ENCODE measurements at places on chromosomes 7 and 10.

- no peak for DNase-seq
These were observed 253.4 kb downstream of the GALNT17 start for GRCh38 chr7:71385330-71385729.

DNA sequence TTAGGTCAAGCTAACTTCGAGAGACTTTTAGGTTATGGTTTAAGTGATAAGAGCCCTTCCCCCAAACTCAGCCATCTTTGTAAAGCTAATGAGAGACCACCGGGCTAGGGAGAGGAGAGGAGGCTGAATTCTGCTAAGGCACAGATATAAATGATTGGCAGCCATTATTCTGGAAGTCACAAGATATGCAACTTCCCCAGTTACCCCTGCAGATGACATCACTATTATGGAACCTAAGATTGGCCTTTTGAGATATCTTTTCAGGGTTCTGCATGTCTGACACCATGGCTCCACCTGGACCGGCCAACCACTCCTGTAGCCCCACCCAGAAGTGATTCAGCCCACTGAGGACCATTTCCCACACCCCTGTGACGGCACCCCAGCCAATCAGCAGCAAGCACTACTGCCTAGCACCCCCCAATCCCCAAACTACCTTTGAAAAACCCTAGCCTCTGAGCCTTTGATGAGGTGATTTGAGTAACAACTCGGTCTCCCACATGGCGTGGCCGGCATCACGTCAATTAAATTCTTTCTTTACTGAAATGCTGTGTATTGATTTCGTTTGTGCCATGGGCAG is 14.4 kb downstream of the VIPR2 start:
- no peak for DNase-seq

DNA sequence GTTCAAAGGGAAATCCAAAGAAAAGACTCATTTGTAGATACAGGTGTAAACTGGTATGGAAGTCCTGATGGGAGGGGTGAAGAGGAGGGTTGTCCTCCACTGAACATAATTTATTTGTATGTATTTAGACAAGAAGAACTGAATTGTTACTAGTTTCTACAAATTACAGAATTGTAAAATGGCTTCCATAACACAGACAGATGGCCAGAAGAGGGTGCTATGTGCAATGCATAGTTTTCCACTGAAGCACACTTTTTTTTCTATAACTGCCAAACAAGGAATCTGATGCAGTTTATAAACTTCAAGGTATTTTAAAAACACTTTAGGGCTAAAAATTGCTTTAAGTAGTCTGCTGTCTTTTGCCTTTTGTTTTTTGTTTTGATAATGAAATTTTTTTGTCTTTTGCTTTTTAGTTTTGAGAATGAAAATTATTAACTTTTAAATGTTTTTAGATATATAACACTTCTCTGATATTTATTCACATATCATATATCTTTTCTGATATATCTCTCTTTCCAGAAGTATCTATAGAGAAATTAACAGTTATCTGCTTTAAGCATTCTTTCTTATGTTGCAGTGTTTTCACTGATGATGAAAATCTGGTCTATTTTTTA is 58.5 kb downstream of the PHYHIPL start:
- no peak for DNase-seq

DNA sequence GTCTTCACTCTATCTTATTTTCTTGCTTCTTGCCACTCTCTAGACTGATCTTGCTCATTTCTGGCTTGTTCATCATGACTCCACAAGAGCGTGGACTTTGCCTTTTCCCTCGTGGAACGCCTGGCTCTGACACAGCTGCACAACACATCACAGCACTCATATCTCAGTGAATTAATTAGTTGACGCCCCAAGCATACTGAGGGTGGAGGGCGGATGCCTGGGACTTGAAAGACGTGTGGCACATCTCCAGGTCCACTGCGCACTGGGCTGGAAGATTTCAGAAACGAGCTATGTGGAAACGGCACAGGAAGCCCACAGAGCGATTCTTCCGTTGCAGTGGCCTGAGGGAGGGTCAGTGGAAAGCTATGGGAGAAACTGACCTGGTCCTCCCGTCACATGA is 23.6 kb upstream of the PLEKHA1 start:
- DNase-seq, result no peak

DNA sequence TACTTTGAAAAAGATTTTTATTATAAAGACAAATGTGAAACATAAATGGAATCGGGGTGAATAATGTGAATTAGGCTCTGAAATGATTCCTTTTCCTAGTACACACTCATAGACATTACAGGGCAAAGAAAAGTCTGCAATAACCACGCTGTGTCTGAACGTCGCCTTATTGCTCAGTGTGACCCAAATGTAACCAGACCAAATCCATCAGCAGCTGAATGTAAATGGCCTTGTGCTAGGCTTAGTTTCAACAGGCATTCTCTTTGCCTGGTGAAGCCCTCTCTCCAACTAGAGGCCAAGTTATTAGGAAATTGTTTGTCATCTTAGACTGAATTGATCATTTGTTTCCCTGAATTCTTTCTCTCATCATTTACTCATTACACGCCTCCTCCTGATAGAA is 225.5 kb downstream of the CHCHD3 start:
- no peak for DNase-seq

DNA sequence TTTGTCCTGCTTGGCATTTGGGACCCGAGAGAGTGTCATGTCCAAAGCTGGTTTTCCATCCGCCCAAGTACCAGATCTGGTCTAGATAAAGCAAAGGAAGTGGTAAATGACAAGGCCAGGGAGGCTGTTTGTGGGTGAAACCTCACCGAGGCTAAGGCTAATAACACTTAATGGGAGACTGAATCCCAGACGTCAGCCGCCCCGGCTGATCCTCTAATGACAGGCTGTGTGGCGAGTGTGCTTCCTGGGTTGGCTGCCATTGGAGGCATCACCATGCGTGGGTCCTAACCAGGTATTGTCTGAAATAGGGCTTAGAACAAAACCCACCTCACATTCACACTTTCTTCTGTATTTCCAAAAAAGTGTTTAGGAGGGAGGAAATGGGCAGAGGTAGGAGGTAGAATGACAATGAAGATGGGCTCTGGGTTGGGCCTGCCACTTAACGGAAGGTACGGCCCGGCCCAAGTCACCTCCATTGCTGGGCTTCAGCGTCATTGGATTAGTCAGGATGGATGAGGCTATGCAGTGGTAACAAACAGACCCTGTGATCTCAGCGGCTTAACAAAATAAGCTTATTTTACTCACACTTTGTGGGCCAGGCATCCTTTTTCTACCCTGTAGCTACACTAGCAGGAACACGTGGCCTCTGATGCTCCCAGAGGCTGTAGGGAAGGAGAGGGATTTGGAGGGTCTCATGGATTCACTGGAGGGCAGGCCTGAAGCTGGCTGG is 59.7 kb downstream of the PROSER2 start:
- no peak for DNase-seq

DNA sequence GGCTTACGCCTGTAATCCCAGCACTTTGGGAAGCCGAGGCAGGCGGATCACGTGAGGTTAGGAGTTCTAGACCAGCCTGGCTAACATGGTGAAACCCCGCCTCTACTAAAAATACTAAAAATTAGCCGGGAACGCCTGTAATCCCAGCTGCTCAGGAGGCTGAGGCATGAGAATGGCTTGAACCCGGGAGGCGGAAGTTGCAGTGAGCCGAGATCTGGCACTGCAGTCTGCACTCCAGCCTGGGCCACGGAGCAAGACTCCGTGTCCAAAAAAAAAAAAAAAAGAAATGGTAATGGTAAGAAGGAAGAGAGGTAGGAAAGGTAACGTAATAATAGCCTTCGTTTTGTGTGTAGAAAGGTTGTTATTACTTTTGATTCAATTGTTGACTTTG is 1.2 kb downstream of the HSPA14 start:
- DNase-seq, result no peak

GRCh38 chr7:132218876-132219275 is 357.4 kb downstream of the PLXNA4 start:
- DNase-seq, result no peak

- DNase-seq, result no peak
These were observed 11.8 kb upstream of the MAP3K8 start for GRCh38 chr10:30422151-30422695.

- no peak for DNase-seq
These were observed 8.4 kb downstream of the USP6NL start for GRCh38 chr10:11602919-11603523.

DNA sequence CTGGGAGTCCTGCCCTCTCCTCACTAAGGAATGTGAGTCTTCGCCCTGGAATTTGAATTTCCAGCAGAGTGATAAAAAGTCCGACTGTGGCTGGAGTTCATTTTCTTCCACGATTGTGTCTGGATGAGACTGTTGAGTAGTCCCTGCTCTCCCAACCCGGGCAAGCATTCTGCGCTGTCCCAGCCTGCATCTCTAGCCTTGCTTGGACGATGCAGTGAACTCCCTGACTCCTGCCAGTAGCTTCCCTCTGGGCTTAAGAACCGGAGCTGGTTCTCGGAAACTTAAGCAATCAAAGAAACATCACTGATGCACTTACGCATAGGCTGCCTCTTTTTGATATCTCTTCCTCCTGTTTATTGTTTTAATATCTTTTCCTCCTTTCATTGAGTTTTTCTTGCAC is 116.0 kb upstream of the FZD8 start:
- DNase-seq, result no peak

DNA sequence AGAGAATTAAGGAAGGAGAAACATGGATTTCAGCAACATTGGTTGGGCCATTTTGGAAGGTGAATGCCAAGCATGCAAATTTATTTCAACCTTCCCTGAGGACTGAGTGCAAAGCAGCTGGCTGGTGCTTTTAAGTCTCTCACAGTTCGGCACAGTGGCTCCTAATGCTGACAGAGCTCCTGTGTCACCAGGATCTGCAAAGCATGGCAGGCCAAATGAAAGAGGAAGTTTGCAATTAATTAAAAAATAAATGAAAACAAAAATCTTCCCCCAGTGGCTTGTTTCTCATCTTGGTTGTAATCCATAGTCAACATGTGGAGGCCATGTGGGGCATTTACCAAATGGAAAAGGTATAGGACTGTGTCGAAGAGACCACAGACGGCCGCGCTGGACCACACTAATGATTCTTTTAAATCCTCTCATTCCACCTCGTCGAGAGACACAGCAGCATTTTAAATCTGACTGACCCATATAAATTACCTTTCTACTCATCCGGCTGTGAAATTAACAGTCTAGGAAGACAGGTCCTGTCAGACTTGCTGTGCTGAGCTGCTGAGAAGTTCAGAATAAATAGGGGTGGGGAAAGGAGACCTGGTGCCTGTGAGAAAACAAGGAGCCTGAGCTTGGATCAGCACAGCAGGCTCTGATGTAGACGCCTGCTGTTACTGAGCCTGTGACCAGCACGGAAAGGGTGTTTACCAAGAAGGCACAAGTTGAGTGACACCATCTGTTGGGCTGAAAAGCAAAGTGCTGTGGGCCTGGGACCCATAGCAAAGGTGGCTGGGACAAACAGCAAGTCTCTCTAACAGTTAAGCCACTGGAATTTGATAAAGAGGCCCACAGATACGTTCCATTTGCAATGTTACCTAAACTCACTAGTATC is 136.0 kb upstream of the COL1A2 start:
- DNase-seq, result no peak

- no peak for DNase-seq
These were observed 437.5 kb downstream of the KIF20B start for GRCh38 chr10:90138844-90139243.

DNA sequence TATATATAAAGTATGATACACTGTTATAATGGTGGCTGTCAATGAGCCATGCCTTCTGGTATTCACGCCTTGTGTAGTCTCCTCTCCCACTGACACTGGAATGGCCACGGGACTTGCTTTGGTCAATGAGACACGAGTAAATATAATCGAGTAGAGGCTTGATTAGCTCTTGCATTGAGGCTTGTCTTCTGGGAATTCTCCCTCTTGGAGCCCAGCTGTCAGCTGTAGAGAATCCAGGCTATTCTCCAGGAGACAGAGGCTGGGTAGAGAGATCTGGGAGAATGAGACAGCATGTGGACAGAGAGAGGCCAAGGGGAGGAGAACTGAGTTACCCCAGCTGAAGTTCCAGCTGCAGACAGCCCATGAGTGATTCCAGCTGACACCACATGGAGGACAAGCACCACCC is 25.2 kb upstream of the PLCE1 start:
- no peak for DNase-seq

DNA sequence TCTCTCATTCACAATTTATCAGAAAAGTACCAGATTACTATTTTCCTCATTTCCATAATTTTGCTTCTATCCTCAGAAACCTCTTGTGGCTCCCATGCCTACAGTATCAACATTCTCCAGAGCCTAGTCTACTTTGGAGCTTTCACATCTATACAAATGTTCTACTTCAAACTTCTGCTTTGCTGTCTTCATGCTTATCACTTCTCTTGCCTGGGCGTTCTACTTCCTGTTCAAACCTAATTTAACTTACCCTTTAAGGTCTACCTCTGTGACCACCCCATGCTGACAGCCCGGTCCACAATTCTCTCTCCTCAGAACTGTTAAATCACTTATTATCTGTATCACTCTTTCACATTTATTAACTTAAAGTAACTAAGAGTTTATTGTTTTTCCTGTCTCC is 6.1 kb upstream of the PTPN12 start:
- no peak for DNase-seq

- no peak for DNase-seq
These were observed 182.8 kb upstream of the BMPER start for GRCh38 chr7:33722383-33723101.

GRCh38 chr7:6162650-6163366 is 109.6 kb downstream of the CYTH3 start:
- no peak for DNase-seq

- DNase-seq, result no peak
These were observed 36.2 kb upstream of the HECW1 start for GRCh38 chr7:43076189-43076605.

GRCh38 chr7:155464183-155464582 is 6.3 kb downstream of the EN2 start:
- no peak for DNase-seq

- DNase-seq, result no peak
These were observed 682.5 kb downstream of the LRMDA start for GRCh38 chr10:76113952-76114351.

- no peak for DNase-seq
These were observed 123.0 kb upstream of the FGFR2 start for GRCh38 chr10:121721257-121721656.

DNA sequence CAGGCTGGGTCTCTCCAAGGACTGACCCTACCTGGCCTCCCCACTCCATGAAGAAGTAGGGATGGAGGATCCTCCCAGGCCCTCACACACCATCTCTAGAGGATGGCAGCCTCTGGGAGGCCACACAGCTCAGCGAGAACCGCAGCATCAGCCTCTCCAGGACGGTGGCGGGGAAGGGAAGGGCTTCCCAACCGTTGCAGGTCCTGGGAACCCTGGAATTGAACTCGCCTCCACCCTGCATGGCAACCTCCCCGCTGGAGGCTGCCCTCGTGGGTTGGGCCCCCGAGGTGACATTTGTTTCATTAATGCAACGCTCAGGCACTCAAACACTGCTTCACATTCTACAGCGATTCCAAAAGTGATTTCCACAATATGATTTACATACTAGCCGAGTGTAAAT is 58.5 kb downstream of the EBF3 start:
- DNase-seq, result no peak

DNA sequence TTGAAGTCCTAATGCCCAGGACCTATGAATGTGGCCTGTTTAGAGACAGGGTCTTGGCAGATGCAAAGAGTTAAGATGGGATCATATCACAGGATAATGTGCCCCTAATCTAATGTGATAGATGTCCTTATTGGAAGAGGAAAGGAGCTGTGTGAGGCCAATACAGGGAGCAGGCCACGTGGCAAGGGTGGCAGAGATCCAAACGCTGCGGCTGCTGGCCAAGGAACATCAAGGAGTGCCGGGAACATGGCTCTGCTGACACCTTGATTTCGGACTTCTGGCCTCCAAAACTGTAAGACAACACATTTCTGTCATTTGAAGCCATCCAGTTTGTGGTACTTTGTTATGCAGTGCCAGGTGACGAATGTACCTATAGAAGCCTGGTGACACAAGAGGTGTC is 37.7 kb upstream of the EZH2 start:
- DNase-seq, result no peak

GRCh38 chr7:42735081-42735480 is 176.8 kb downstream of the C7orf25 start:
- no peak for DNase-seq

Data from activated T-helper 1 cell treated with anti-CD3 and anti-CD28 coated beads, Interleukin-2, amount 50 U/mL, for 16 hours (primary cell).